ENCODE measurements at places on chromosomes 4 and X.

GRCh38 chrX:40062525-40063155 is 35.1 kb downstream of the BCOR start:
- no peak for DNase-seq

- DNase-seq, result no peak
These were observed 18.1 kb downstream of the HTRA3 start for GRCh38 chr4:8287343-8288280.

DNA sequence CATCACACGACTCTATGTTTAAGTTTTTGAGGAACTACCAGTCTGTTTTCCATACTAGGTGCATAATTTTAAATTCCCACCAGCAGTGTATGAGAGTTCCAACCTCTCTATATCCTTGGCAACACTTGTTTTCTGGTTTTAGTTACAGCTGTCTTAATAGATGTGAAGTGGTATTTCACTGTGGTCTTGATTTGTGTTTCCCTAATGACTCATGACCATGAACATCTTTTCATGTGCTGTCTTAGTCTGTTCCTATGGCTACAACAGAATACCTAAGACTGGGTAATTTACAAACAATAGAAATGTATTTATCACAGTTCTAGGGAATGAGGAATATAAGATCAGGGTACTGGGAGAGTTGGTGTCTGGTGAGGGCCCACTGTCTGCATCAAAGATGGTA is 51.5 kb upstream of the GPR78 start:
- no peak for DNase-seq

GRCh38 chr4:103719105-103719829 is 518 bp downstream of the TACR3 start:
- DNase-seq, result no peak

- no peak for DNase-seq
These were observed 158.3 kb upstream of the SCML1 start for GRCh38 chrX:17579026-17579425.

DNA sequence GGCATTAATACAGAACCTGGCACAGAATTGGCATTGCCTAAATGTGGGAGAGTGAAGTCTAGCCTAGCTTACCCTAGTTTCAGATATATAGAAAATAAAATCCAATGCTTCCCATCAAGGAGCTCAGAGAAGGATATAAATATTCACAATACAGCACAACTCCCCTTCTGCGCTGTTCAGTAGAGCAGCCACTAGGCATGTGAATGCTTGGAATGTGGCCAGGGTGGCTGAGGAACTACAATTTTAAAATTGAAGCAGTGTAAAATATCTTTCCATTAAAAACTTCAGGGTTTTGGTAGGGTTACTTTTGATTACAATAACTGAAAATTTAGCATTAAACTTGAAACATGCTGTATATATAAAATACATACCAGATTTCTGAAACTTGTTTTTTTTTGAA is 19.5 kb downstream of the ZNF518B start:
- no peak for DNase-seq

GRCh38 chrX:37854148-37854547 is 6.8 kb upstream of the DYNLT3 start:
- DNase-seq, result no peak

GRCh38 chrX:66015152-66015831 is 24.6 kb downstream of the VSIG4 start:
- no peak for DNase-seq

DNA sequence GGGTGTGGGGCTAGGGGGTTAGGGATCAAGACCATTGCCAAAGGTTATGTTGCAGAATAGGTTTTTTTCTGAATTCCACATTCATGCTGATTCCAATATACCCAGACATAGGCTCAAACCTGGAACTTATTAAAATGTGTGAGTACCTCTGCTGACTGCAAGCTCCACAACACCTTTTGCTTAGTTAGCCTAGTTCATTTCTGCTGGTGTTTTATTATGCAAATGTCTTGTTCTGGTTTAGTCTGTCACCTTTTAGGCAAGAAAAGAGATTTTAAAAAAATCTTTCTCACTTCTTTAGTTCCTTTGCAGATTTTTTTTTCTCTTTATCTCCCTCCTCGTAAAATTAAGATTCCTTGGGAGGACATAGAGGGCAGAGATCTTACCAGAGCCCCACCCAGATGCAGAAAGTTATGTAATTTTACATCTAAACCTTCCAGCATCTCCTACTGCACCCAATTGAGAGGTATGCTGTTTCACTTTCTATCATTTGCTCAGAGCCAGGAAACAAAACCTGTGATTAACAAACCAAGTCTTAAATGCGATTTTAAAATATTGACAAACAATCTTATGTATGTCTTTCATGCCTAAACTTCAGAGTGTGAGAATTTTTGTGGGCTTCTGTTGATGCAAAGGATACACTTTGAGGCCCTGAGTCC is 190.7 kb upstream of the CLNK start:
- DNase-seq, result no peak

DNA sequence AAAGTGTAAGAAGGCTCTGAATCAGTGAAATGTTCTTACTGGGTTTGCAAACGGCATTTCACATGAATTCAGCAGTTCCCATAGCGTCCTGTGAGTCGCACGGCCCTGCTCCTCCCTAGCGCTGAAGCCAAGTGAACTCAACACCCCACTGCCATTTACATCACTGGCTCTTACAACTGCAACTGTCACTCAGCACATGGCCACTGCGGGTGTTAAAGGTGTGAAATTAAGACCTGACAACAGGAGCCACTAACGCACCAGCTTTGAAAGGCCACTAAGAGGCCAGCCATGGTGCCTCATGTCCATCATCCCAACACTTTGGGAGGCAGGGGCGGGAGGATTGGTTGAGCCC is 31.7 kb downstream of the RNF212 start:
- no peak for DNase-seq

GRCh38 chr4:169634975-169635374 is 14.6 kb downstream of the CLCN3 start:
- no peak for DNase-seq

GRCh38 chr4:3634281-3634857 is 102.1 kb upstream of the LRPAP1 start:
- no peak for DNase-seq
